ENCODE measurements at places on chromosomes 5 and 9.

GRCh38 chr5:2515180-2515764 is 236.2 kb downstream of the IRX2 start:
- no peak for DNase-seq

GRCh38 chr9:124285490-124285889 is 27.7 kb downstream of the NEK6 start:
- no peak for DNase-seq

- DNase-seq, result no peak
Measured at GRCh38 chr5:143649937-143650621, 161.9 kb upstream of the HMHB1 start.

GRCh38 chr5:100898504-100899346 is 4.4 kb downstream of the ST8SIA4 start:
- no peak for DNase-seq

All from epithelial cell of esophagus (primary cell).